T-helper 9 cell (primary cell): ENCODE measurements at places on chromosomes 16 and 17.
A peak's percentile ranks its signal among the peaks of the same experiment; 100 is the strongest.

DNA sequence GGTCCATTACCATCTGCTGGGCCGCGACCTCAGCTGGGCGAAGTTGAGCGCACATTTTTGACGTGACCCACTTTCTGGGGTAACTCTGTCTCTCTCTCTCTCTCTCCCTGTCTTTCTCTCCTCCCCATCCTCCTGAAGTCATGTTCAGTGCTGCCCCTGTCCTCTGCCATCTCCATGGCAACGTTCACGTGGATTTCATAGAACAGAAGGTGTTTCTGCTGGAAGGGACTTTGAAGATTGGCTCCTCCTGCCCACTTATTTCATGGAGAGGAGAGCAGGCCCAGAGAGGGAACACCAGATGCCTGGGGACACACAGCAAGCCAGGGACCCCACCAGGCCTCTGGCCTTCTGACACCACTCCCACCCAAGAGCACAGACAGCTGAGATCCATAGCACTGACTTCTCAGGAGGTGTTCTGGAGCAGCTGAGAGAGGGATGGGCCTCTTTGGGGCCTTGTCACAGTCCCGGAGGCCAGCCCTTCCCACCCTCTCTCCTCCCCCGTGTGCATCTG is 4.2 kb upstream of the CCNF start:
- no peak for DNase-seq

GRCh38 chr16:58418601-58419000 is 26.3 kb downstream of the GINS3 start:
- DNase-seq, result no peak

- DNase-seq, result no peak
These were observed 14.3 kb downstream of the GLYR1 start for GRCh38 chr16:4832698-4833343.

DNA sequence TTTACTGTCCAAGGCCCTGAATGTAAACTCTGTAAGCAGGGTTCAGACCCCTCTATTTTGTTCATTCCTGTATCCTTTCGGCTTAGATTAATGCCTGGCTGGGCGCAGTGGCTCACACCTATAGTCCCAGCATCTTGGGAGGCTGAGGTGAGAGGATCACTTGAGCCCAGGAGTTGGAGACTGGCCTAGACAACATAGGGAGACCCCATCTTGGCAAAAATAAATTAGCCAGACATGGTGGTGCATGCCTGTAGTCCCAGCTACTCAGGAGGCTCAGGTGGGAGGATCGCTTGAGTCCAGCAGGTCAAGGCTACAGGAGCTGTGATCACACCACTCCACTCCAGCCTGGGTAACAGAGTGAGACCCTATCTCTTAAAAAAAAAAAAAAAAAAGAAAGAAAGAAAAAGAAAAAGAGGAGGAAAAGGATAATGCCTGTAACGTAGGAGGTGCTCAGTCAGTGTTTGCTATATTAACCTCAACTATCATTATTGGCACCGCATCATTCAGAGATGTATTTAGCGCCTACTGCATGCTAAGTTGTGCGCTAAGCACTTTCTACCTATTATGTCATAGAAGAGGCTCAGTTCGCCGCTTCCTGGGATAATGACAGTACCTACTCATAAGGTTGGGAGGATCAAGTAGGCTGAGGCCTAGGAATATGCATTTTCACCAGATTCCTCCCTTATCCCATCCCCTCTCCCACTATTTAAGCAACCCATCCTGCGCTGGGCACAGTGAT is 5.0 kb downstream of the SOCS1 start:
- DNase-seq, result no peak

GRCh38 chr17:17726458-17727060 is 45.3 kb downstream of the RAI1 start:
- DNase-seq, result no peak

- peak; percentile 61 for DNase-seq
These were observed 3.4 kb downstream of the SLC38A10 start for GRCh38 chr17:81291662-81292061.

- DNase-seq, result no peak
These were observed 17.2 kb downstream of the TMEM114 start for GRCh38 chr16:8572919-8573724.

GRCh38 chr17:74240618-74241205 is 27.3 kb downstream of the TTYH2 start:
- no peak for DNase-seq

- no peak for DNase-seq
These were observed 10.7 kb downstream of the RFFL start for GRCh38 chr17:35052780-35053179.

DNA sequence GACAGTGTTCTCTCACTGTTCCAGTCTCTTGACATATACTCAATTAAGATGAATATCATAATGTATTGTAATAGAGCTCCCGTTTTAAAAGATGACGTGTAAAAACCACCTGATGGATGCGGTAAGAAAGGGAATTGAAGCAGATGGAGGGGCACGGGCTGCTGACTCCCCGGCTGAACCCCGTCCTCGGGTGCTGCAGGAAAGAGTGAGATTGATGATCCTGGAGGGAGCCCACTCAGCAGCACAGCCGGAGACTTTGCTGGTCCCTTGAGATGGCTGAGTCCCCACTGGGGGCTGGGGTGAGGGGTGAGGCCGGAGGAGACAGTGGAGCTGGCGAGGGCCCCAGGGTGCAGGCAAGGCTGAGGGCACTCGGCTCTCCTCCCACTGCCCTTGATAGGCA is 217.4 kb downstream of the RPTOR start:
- DNase-seq, result no peak

DNA sequence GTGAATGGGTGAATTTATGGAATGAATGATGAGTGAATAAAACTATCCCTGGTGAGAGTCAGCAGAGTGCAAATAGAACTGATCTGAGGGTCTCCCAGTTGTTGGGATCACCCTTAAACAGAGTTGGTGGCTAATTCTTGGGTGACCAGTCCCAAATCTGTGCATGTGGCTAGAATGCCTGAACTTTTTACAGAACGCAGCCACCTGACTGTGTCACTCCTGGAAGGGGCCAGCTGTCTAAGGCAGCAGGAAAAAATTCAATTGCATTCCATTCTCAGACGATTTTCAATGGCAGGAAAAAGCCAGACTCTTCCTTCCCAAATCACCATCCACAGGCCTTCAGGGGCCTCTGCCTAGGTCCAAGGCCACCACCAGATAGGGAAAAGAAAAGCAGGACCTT is 43.5 kb downstream of the BEAN1 start:
- DNase-seq, result no peak

DNA sequence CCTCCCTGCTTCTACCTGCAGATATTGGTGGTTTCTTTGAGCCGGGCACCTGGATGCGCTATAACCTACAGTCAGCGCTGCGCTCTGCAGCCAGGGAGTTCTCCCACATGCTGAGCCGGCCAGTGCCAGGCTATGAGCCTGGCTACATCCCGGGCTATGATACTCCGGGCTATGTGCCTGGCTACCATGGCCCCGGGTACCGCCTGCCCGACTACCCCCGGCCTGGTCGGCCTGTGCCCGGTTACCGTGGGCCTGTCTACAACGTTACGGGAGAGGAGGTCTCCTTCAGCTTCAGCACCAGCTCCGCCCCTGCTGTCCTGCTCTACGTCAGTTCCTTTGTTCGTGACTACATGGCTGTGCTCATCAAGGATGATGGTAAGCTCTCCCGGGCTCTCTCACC is 13.2 kb downstream of the CNTNAP1 start:
- no peak for DNase-seq

DNA sequence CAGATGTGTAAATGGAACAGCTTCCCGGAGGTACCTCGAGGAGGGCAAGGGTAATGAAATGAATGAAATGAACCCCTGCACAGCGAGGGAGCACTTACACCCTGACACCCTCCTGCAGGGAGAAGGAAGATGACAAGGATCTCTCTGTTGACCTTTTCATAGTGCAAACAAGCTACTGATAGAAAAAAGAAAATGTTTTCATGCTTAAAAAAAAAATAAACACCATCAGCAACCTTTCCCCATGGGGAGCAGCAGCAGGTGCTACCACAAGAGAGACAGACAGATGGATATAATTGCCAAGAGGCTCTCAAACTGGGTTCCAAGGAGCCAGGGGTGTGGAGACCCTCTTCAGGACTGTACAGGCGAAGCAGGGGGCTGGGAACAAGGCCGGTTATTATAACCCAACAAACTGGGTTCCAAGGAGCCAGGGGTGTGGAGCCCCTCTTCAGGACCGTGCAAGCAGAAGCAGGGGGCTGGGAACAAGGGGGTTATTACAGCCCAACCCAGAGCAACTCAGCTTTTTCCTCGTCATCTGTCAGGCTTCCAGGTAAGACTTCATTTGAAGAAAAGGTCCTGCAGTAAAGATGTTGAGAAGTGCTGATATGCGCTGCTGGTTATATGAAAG is 718 bp upstream of the RPH3AL start:
- no peak for DNase-seq

DNA sequence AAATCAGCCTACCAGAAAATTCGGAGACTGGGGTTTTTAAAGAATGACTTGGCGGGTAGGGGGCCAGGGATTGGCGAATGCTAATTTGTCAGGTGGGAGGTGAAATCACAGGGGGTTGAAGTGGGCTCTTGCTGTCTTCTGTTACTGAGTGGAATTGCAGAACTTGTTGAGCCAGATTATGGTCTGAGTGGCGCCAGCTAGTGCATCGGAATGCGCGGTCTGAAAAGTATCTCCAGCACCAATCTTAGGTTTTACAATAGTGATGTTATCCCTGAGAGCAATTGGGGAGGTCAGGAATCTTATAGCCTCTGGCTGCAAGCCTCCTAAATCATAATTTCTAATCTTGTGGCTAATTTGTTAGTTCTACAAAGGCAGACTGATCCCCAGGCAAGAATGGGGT is 762 bp upstream of the RBL2 start:
- no peak for DNase-seq

DNA sequence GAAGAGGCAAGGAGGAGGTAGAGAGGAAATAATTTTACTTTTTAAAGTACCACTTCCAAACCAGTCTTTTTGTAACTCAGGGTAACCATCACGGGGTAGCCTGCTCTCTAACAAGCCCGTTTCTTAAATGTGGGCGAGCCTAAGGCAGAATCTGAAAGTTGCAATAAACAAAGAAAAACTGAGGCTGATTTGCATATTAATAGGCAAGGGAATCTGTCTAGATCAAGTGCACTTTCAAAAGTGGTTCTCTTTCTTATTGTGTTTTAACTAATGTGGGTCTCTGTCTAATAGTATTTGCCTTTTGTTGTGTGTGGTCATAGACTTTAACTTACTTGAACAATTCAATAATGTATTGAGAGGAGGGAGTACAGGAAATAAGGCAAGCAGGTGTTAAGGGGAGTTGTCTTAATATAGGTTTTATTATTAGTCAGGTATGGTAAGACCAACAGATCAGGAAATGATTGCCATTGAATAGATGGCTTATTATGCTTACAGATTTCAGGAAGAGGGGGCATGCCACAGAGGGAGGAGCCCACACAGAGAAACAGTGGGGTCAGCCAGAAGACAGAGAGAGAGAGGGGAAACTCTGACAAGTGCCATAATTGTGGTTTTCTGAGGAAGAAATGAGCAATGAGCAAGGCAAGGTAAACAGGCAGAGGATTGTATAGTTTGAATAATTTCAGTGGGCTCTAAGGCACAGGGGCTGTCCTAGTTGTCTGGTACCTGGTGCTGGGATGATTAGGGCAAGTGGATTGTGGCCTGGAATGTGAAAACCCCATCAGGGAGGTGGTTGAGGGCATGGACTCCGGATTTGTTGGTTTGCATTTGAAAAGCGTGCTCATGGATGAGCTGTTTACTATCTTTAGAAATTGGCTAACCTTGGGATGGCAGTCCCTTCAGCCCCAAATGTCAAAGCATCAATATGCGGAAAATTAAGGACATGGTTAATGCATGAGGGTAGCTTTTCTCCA is 237.2 kb downstream of the TOX3 start:
- DNase-seq, result no peak

DNA sequence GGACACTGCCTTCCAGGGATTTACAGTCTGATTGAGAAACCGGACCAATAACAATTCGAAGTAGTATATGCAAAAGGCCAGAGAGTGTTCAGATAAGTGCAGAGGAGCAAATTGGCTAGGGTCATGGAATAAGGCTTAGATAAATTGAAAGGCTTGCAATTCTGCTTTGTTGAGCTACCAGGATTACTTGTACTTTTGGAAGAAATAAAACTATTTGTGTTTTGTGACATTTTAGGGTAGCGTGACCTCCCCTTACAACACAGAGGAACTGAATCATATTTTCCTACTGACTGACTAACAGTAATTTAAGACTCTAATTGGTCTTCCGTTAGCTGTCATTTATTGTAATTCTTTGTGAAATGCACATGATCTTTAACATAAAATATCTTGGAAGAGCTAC is 104.7 kb downstream of the PITPNC1 start:
- DNase-seq, result no peak

GRCh38 chr16:59880611-59881010 is 1146.5 kb upstream of the GOT2 start:
- DNase-seq, result no peak

GRCh38 chr17:76388966-76389888 is 4.8 kb downstream of the SPHK1 start:
- no peak for DNase-seq

GRCh38 chr16:82146957-82147356 is 23.1 kb downstream of the MPHOSPH6 start:
- DNase-seq, result no peak

- no peak for DNase-seq
These were observed 595.9 kb downstream of the WWOX start for GRCh38 chr16:78695391-78695790.

GRCh38 chr16:50265260-50265659 is 1.1 kb upstream of the ADCY7 start:
- no peak for DNase-seq

DNA sequence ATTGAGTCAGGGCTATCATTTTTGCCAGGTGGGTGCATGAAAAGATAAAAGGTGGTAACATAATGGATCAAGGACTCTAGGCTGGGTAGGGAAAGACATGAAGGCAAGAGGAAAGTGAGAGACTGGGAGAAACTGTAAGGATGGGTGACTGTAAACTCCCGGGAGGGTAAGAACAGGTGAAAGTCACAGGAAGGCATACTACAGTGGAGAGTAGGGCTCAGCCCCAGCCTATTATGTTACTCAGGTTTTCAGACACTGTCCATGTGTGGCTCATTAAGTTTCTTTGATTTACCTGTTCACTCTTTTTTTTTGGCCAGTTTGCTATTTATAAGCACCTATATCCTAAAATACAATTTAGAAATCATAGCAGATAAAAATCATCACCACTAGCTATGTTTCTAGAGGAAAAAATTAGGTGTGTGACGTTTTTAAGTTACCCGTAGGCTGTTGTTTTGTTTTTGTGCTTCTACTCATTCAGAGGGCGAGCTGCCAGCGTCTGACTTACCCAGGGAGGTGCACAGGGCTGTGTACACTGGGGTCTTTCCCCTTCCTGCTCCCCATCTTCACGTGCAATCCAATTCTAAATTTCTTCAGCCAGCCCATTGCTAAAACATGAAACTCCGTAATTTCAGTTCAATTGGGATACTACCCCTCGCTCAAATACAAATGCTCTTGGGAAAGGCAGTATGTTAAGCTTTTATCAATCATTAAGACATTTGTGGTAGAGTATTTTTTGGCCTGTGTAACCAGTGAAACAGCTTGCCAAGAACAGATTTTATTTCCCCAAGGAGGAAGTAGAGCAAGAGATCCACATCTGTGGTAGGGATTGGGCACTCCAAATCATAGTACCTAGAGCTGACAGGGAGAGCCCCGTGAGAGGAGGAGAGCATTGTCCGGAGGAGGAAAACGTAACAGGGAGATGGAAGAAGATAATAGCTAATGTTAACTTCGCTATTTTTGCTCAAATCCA is 21.7 kb upstream of the VWA3A start:
- no peak for DNase-seq
